Pons (tissue), 1 donor: ENCODE measurements at places on chromosomes 4 and X.

- no peak for DNase-seq
These were observed 45.3 kb downstream of the SHISA3 start for GRCh38 chr4:42442601-42443000.

DNA sequence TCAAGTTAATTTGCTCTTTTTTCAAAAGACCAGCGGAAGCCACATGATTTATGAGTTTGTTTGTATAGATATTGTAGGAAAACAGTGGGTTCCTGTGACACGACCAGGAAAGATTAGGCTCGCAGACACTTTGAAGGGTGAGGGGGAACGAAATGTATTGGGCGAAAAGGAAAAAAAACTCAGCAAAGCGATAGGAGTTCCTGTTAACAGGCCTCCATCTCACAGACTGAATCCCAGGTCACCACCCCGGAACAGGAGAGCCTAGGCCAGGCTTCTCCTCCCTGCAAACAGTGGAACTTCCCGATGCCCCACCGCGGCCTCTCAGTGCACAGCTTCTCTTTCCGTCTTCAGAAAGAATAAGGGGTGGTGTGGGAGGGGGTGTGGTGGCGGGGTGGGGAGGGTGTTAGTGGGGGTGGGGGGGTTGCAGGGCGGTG lies 181.8 kb upstream of the GPRIN3 start:
- DNase-seq, result no peak

GRCh38 chr4:103008875-103009729 lies 10.4 kb downstream of the SLC9B1 start:
- DNase-seq, result peak; percentile 89

- DNase-seq, result peak; percentile 51
These were observed 1.4 kb downstream of the CCNI start for GRCh38 chr4:77074381-77074831.

DNA sequence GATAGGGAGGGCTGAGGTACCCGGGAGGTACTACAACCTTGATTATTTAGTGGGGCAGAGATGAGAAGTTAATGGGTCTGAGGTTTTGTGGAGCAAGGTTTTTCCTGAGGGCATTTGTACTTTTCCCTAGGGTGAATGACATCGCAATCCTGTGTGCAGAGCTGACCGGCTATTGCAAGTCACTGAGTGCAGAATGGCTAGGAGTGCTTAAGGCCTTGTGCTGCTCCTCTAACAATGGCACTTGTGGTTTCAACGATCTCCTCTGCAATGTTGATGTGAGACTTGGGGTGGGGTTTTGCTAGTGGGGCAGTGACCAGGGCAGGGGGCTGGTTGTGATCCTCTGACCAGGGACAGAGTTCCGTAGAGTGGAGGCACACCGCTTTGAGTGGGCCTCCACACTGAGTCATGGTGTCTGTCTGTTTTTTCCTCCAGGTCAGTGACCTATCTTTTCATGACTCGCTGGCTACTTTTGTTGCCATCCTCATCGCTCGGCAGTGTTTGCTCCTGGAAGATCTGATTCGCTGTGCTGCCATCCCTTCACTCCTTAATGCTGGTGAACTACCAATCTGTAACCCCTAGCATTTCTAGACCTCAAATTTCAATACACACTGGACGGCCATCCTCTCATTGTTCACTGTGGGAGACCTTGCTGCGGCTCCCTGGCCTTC lies 9.9 kb downstream of the MED12 start:
- no peak for DNase-seq

GRCh38 chr4:18041114-18041513 lies 19.6 kb upstream of the LCORL start:
- no peak for DNase-seq

DNA sequence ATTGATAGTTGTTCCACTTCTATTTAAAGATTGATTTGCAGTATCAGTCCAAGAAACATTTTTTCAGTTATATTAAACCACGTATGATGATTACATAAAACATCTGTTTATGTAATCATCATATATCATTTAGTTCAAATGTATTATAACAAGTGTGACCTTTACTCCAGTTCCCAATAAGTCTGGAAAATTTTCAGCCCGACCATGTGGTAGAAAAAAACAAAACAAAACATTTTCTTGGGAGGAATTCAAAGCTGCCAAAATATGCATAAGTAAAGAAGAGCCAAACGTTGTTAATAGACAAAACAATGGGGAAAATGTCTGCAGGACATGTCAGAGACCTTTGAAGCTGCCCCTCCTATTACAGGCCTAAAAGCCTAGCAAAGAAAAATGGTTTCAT lies 709.1 kb downstream of the FAT4 start:
- no peak for DNase-seq

DNA sequence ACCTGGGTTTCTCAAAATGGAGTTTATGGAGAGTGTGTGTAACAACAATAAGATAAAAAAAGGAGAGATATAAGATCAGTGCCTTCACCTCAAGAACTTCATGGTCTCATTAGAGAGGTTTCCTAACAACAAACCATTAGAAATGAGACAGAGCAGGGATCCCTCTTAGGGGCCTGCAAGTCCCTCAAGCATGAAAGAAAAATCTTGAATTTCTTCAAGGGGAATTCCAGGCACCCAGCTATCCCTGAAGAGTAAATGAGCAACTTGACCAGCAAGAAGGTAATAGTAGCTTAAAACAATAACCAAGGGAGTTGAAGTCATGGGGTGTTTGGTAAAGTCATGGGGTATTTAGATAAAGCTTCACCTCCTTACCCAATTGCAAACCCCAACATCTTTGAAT lies 49.7 kb upstream of the TLR3 start:
- no peak for DNase-seq

DNA sequence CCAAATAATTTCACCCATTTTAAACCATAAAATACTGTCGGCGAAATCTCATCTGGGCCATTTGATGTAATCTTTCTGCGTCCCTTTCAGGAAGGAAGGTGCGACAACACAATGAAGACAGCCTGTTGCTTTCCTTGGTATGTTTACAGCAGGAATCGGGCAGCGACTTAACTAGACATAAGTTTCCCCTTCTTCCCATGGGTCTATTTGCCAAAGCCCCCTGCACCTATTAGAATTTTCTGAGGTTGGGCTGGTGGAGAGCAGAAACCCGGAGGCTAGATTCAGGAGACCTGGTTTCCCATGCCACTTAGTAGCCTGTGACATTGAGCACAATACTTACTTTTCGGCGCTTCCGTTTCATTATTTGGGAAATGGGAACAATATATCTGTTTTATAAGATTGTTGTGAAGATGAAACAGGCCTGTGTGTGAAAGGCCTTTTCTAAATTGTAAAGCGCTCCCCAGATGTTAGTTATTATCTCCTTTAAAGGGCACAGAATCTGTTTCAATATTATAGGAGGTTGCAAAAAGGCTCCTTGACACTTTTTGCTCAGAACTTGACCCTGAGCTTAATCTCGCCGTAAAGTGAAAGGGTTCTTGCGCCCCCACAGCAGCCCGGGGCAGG lies 552 bp upstream of the AFF1 start:
- DNase-seq, result no peak

GRCh38 chrX:152928761-152929400 lies 31.0 kb downstream of the ZNF185 start:
- DNase-seq, result no peak

DNA sequence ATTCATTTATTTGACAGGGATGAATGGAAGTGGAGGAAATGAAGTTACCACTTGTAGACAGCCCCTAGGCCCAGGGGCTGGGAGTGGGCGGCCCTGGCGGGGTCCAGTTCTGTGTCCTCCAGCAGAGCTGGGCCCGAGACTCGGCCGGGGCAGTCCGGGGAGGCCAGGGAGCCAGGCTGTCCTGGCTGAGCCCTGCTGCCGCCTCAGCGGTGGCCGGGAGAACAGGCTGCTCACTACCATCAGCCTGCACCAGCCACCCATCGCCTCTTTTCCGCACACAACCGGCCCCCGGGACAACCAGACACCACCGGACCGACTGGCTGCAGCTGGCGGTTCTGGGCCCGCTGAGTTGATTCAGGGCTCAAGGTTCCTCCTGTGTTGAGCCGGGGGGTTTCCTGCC lies 25.6 kb downstream of the CLDN34 start:
- DNase-seq, result no peak

- no peak for DNase-seq
These were observed 42.3 kb downstream of the TRIM2 start for GRCh38 chr4:153246446-153247115.

- no peak for DNase-seq
These were observed 92.8 kb upstream of the UCP1 start for GRCh38 chr4:140661550-140661949.

DNA sequence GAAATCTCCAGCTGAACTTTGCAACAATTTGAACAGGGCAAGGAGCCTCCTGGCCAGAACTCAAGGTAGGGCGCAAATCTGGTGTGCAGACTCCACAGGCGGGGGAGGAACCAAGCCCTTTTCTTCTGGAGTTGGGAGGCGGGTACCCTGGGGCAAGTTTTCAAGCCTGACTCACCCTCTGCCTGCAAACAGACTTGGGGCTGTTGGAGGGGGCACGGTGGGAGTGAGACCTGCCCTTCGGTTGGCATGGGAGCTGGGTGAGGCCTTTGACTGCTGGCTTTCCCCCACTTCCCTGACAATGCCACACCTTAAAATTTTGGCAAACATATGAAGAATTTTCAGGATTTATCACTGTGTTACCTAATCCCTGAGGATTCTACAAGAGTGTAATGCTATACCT lies 709.8 kb upstream of the DIAPH2 start:
- no peak for DNase-seq

GRCh38 chr4:72326692-72327632 lies 242.1 kb downstream of the ADAMTS3 start:
- DNase-seq, result peak; percentile 29

DNA sequence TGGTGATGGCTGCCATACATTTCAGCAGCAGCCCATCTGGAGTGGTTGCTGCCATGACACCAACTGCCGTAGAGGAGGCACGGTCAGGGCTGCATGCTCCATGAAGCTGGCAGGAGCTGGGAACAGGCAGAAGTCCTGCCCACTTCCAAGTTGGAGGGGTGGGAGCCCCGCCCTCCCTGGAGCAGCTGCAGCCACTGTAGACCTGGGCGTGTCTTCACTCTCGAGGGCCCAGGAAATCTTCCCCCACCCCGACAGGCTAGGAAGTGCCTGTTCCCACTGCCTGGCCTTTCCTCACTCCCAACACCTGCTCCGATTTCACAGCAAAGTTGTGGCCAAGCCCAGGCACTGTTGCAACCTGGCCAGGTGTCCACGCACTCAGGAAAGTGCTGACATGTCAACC lies 42.3 kb downstream of the NALF2 start:
- DNase-seq, result no peak

- no peak for DNase-seq
These were observed 58.9 kb downstream of the MTMR1 start for GRCh38 chrX:150752124-150752523.

DNA sequence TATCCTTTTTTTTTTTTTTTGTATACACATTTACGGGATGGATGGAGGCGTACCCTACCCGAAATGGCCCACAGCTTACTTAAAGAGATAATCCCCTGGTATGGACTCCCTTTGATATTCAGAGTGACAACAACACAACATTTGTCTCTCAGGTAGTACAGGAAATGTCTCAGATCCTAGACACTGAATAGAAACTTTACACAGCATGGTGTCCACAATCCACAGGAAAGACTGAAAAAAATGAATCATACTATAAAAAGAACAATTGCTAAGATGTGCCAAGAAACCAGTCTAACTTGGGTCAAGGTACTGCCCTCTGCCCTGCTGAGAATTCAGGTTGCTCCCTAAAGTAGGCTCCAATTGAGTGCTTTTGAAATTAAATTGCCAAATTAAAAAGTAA lies 100.8 kb upstream of the LANCL3 start:
- DNase-seq, result no peak

- DNase-seq, result peak; percentile 57
These were observed 127.1 kb downstream of the FBXO8 start for GRCh38 chr4:174156239-174156826.

- no peak for DNase-seq
These were observed 158.4 kb downstream of the DCLK2 start for GRCh38 chr4:150236626-150237025.

DNA sequence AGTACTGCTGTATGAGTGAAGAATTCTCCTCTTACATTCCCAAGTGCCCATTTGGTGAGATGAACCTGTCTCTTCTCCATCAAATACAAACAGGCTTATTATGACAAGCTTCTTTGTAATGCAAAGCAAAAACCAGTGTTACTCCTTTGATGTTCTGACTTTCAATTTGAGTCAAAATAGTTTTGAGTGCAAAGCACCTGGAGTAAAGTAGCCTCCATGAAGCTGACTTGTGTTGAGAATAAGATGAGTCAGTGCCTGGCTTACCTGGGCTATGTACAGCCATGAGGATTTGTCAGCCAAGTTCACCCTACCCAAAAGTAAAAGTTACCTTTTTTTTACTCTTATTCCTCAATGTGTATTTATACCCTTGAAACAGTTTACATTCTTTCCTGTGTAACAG lies 132.5 kb upstream of the FMR1 start:
- no peak for DNase-seq

- DNase-seq, result peak; percentile 54
These were observed 126.8 kb downstream of the IRF2 start for GRCh38 chr4:184347251-184348239.

- DNase-seq, result no peak
These were observed 541.0 kb downstream of the SPRY1 start for GRCh38 chr4:123937581-123937980.

DNA sequence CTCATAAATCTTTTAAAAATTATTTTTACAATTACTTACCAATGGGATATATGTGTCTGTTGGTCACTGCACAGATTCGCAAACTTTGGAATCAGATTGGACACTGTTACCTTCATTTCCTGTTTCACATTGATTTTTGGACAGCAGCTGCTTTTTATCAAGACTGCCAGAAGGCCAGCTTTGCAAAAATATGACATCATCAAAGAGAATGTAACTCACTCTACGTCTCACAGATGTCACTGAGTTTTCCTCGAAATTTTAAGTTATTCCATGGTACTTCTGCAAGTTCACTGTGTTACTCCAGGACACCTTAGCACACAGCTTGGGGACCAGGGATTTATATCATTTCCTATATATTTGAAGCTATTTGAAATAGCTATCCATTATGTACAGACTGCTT lies 31.8 kb upstream of the MAGEB2 start:
- no peak for DNase-seq

- no peak for DNase-seq
These were observed 6.9 kb downstream of the SH3TC1 start for GRCh38 chr4:8205749-8206611.

GRCh38 chr4:101103381-101104142 lies 243.8 kb downstream of the PPP3CA start:
- DNase-seq, result peak; percentile 84

GRCh38 chr4:24475756-24476155 lies 108.6 kb downstream of the DHX15 start:
- no peak for DNase-seq

DNA sequence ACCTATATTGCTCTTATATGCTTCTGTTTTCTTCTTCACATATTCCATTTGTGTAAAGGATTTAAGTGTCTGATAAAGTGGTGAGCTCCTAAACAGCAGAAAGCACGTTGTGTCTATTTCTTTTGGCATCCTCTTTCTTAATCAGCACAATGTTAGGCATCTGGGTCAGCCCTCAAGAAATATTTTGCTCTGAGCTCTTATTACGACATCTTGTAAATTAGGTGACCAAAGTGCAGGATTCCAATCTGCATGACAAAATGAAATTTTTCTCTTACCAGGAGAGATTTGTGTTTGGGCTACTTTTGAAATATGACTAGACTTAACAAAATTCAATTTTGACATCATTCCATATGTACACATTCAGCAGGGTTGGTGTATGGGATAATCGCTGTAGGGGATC lies 210.0 kb upstream of the IGFBP7 start:
- no peak for DNase-seq
